ENCODE measurements at places on chromosomes 7 and 10. TPM values are rescaled to one million over a fixed set of nuclear protein-coding genes. Genes with fewer than 3 reads are reported as not detected.

GRCh38 chr7:40463446-40463845 is 328.6 kb downstream of the SUGCT start:
- DNase-seq, result no peak
- no peak overlapping the region for H3K27ac ChIP-seq
- no peaks in the 10 kb centered on the region for H3K27me3 ChIP-seq

GRCh38 chr7:45401155-45401554 is 173.0 kb upstream of the ADCY1 start:
- peaks cover 11% of the 10 kb centered on the region for H3K4me1 ChIP-seq
- DNase-seq, result no peak
- H3K27ac ChIP-seq, result no peak overlapping the region
- H3K36me3 ChIP-seq, result no peaks in the 10 kb centered on the region

DNA sequence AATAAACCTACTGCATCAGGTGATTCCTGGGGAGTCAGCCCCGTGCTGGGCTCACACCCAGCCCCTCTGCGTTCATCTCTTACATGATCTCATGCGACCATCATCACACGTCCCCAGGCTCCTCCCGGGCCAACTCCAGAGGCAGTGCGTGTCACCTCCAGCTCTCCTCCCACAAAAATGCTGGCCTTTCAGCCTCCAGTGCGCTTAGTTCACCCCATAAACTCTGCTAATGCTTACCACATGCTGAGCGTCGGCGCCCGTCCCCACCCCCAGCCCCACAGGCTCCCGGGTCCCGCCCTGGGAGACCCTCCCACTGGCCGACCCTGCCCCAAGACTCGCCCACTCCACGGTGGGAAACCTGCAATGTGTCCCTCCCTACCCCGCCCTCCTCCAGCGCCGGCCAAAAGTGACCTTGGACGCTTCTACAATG is 816 bp upstream of the SDK1 start:
- no peak for DNase-seq
- peaks cover 54% of the 10 kb centered on the region for H3K27me3 ChIP-seq

DNA sequence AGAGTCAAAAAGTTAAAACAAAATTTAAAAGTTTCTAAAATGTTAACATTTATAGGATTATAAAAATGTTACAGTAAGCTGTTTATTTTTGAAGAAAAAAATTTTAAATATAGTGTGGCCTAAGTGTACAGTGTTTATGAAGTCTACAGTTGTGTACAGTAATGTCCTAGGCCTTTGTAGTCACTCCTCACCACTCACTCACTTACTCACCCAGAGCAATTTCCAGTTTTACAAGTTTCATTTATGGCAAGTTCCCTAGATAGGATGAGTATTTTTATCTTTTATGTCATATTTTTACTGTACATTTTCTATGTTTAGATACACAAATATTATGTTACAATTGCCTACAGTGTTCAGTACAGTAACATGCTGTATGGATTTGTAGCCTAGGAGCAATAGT is 419.9 kb downstream of the ARL4A start:
- no peak overlapping the region for H3K4me3 ChIP-seq
- H3K27ac ChIP-seq, result no peak overlapping the region
- H3K36me3 ChIP-seq, result no peaks in the 10 kb centered on the region
- no peaks in the 10 kb centered on the region for H3K4me1 ChIP-seq
- DNase-seq, result no peak

GRCh38 chr10:34845070-34845469 is 30.0 kb upstream of the PARD3 start:
- H3K36me3 ChIP-seq, result no peaks in the 10 kb centered on the region
- no peaks in the 10 kb centered on the region for H3K27me3 ChIP-seq
- no peaks in the 10 kb centered on the region for H3K4me1 ChIP-seq
- no peak for DNase-seq
- H3K4me3 ChIP-seq, result no peak overlapping the region

- H3K4me3 ChIP-seq, result no peak overlapping the region
- no peak for DNase-seq
- H3K27me3 ChIP-seq, result peaks cover 20% of the 10 kb centered on the region
- peaks cover 3% of the 10 kb centered on the region for H3K36me3 ChIP-seq
These were observed 30.3 kb upstream of the LSM8 start for GRCh38 chr7:118153551-118154177.

DNA sequence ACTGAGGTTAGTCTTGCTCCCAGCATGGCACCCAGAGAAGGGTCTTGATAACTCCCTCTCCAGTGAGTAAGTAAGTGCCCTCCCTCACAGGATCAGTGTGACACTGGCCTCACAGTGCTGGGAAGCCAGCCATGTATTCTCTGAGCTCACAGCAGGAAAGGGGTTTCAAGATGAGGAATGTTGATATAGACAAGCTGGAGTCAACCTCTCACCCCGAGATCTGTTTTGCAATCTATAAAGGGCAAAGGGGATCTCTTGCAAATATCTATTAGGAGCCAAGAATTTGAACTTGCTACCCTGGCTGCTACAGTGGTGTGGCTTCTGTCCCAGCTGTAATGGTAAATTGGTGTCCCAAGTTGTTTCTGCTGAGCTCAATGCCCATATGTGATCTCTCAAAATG is 70.2 kb upstream of the ADAM12 start:
- no peak overlapping the region for H3K27ac ChIP-seq
- no peak overlapping the region for H3K4me3 ChIP-seq
- H3K36me3 ChIP-seq, result no peaks in the 10 kb centered on the region

- peaks cover 2% of the 10 kb centered on the region for H3K4me1 ChIP-seq
- no peak overlapping the region for H3K4me3 ChIP-seq
- H3K27me3 ChIP-seq, result peaks cover 5% of the 10 kb centered on the region
- no peak for DNase-seq
- H3K27ac ChIP-seq, result no peak overlapping the region
These were observed 130.6 kb downstream of the TAX1BP1 start for GRCh38 chr7:27870595-27870994.

DNA sequence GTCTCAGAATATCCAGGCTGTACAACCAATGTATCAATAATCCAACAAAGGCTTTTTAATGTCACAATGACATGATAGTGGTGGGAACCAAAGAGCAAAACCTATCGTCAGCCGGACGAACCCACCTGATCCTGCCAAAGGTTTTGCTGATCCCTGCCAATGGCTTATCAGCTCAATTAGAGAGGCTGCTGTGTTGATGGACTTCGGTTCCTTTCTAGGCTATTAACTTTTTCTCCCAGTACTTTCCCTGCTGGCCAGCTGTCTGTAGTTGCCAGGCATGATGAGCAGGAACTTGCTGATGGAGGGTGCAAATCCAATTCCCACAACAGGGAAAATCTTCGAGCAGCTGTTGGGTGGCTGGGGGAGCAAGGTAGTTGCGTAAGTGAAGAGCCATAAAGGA is 2.4 kb downstream of the LMOD2 start:
- peaks cover 2% of the 10 kb centered on the region for H3K4me1 ChIP-seq
- no peak for DNase-seq
- peaks cover 4% of the 10 kb centered on the region for H3K27me3 ChIP-seq
- H3K4me3 ChIP-seq, result no peak overlapping the region
- no peak overlapping the region for H3K27ac ChIP-seq

- no peaks in the 10 kb centered on the region for H3K36me3 ChIP-seq
- H3K27me3 ChIP-seq, result peaks cover 4% of the 10 kb centered on the region
- H3K27ac ChIP-seq, result no peak overlapping the region
- no peaks in the 10 kb centered on the region for H3K4me1 ChIP-seq
- no peak for DNase-seq
These were observed 14.8 kb downstream of the SRRM3 start for GRCh38 chr7:76216381-76217082.

DNA sequence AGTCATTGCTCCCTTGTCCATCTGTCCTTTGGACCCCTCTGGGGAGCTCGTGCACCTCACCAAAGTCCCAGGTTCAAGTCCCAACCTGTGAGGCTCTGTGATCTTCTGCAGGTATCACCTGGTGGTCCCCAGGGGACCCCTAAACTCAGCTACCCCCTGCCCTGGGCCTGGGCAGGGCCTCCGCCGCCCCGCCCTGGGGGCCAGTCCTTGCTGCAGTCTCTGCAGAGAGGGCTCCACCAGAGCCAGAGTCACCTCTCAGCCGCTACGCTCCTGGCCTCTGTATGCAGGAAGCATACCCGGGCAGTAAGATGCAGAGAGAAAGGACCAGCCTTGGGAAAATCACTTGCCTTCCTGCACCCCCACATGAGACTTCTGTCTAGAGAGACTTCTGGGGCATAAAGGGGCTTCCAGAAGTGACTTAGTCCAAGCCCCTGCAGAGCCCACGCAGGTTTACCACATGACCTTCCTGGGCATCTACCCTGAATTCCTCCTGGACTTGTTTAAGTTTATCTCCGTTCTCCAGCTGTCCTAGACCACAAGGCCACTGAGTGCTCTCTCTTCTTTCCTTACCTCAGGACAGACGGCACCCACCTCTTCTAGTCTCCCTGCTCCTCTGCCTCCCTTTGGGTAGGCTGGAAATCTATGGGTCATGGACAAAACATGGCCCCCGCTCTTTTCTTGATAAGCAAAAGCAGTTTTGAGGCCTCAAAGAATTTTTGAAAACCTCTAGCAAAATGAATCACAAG is 21.2 kb downstream of the CALML5 start:
- H3K36me3 ChIP-seq, result no peaks in the 10 kb centered on the region
- no peak overlapping the region for H3K27ac ChIP-seq
- no peak for DNase-seq
- H3K4me1 ChIP-seq, result peaks cover 4% of the 10 kb centered on the region

DNA sequence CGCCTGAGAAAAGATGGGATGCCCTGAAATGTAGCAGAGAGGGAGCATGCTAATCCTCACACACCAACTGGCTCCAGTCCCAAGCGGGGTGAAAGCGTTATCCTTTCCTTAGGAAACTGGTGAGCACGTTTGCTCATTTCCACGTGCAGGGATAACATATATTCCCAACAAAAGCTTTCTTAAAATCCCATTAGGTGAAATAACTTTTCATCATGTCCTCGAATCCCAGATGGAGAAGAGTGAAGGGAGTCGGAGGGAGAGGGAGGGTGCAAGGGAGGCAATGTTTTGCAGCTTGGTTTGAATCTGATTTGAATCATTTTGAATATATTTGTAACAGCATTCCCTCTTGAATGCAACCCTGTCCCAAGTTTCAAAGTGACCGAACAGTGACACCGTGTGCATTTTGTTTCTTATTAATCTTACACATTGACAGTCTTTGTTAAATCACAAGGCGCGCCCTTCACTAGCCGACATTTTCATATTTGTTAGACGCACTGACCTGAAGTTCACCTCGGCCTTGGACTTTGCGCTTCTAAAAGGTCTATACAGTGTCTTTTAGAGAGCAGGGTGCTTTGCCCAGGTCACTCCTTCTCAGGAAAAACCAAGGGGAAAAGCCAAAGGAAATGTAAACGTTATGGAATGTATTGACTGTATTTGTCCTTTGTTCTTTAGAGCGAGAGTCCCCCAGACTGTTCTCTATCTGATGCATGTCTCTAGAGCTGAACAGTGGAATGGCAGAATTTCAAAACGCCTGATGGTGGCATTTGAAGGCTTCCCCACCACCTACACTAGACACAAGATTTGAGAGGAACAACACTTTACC is 3.1 kb upstream of the HOXA4 start:
- no peaks in the 10 kb centered on the region for H3K36me3 ChIP-seq
- peaks cover 65% of the 10 kb centered on the region for H3K27me3 ChIP-seq
- DNase-seq, result no peak
- peaks cover 14% of the 10 kb centered on the region for H3K4me1 ChIP-seq
- H3K4me3 ChIP-seq, result no peak overlapping the region

GRCh38 chr10:100528921-100529474 is 673 bp downstream of the NDUFB8 start:
- peaks cover 21% of the 10 kb centered on the region for H3K4me1 ChIP-seq
- peak overlapping the region; percentile 95 for H3K27ac ChIP-seq
- H3K36me3 ChIP-seq, result peaks cover 48% of the 10 kb centered on the region

IFIT1B gene
- not detected for total RNA-seq

RBP4 gene
- total RNA-seq, result not detected

NPTX2 gene
- 0.32 TPM for total RNA-seq

GHRHR gene
- total RNA-seq, result not detected

POLR2J3 gene
- 45.2 TPM for total RNA-seq

FFAR4 gene
- total RNA-seq, result not detected

RNF133 gene
- not detected for total RNA-seq
